Stimulated activated CD4-positive, alpha-beta T cell treated with anti-CD3 and anti-CD28 coated beads, Interleukin-15, amount 100 ng/mL, for 48 hours (primary cell): ENCODE measurements at places on chromosomes 3 and 15.

DNA sequence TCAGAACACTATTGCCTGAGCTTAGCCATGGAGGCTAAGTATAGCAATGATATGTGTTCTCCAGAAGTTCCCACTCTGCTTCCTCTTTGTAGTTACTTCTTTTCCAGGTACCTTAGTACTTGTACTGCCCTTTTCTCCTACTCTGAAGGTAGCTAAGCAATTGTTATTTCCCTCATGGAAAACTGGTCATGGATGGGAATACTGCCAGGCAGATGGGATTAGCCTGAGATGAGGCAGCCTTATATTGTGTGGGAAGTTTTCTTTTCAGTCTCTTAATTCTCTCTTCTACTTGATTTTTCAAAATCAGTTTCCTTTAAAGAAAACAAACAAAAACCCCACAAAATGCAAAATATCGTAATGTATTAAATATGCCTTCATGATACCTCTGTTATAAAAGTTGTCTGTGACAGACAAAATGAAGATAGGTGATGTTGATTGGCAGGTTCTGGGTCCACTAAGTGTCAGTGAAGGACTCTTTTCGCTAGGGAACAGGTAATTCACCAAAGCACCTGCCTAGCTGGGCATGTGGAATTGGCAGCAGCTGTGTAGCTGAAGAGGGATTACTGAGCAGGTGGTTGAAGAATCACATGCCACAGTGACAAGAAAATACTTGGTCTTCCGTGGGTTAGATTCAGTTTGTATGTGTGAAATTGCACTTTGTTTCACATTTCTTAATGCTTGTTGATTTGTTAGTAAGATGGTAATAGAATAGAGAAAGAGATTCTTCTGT lies 4.1 kb downstream of the ZNF609 start:
- no peak for DNase-seq

DNA sequence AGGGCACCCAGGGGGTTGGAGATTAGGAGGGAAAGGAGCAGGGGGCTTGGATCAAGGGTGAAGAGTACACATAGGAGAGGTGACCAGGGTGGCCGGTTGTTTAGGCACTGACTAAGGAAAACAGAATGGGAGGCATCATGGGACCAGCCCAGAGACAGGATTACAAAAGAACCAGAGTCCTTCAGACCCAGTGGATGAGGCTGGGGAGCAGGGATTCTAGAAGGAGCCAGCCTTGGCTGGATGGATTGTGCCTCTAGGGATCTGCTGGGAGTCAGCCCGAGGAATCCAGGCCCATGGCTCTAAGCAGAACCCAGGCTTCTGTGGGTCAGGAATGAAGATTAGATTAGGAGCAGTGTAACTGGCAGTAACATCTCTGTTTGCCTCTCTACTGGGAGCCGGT lies 98.6 kb downstream of the ARNT2 start:
- no peak for DNase-seq

DNA sequence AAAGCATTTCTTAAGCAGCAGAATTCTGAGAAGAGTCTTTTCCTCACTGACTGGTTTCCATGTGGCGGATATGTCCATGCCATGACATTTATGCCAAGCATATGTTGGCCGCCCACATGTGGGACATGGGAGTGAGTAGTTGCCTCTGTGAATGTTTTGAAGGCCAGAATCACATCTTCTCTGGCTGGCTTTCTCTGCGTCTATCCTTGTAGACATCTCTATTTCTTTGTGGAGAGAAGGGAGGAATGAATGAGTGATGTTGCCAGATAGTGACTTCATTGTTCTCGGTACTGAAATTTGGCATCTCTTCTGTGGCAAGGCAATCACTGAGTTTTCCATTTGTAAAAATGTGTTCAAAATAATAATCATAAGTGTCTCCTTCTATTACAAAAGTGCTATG lies 316.0 kb downstream of the CLSTN2 start:
- no peak for DNase-seq

DNA sequence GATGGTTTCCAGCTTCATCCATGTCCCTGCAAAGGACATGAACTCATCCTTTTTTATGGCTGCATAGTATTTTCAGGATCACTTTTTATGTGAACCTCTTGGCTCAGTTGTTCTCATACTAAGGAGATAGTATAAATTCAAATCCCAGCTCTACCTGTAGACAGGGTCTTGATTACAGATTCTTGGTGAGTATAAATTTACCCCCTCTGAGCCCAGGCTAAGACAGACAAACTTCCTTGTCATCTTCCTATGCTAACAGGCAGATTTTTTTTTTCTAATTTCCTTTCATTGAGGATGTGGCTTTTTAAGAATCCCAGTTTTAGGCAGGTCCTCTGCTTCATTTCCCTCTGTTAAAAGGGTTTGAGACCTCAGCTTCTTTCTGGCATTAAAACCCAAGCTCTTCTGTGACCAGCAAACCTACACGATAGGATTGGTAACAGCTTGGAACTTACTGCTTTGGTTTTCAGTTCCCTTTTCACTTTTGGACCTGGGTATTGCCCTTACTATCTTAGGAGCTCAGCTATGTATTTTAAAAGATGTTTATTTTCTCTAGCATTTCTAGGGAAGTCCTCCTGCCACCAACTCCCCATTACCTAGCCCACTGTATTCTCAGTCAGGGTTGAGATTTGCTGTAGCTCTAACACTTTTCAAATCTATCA lies 72.5 kb downstream of the VPS8 start:
- no peak for DNase-seq

- no peak for DNase-seq
Observed at GRCh38 chr3:149368674-149369497, 8.6 kb downstream of the TM4SF1 start.

DNA sequence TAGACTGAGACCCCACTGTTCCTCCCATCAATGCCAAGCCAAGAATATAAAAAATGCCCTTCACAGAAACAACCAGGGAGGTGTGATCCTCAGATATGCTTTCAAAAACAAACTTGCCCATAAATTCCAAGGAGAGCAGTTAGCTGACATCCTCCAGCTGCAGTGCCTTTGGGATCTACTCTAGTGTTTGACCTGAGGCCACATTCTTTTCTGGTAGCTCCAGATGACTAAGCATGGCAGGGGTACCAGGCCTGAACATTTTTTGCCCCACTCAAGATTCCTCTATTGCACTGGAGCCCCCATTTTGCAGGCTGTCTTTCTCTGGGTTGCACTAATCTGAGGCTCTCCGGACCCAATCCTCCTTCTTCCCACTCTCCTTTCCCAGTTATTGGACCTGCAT lies 27.9 kb upstream of the ACP3 start:
- DNase-seq, result no peak

DNA sequence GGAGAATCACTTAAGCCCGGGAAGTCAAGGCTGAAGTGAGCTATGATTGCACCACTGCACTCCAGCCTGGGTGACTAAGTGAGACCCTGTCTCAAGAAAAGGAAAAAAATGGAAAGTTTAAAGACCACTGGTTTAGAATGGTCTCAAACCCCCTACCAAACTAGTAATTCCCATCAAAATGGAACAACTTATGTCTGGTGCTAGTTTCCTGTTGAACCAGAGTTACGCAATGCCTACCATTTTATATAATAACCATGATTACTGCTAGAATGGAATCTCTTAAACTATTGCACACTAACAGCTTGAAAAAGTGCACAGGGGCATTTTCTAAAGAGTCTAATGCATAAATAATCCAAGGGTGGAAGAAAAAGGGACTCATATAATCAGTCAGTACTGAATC lies 43.6 kb downstream of the DMXL2 start:
- DNase-seq, result no peak

DNA sequence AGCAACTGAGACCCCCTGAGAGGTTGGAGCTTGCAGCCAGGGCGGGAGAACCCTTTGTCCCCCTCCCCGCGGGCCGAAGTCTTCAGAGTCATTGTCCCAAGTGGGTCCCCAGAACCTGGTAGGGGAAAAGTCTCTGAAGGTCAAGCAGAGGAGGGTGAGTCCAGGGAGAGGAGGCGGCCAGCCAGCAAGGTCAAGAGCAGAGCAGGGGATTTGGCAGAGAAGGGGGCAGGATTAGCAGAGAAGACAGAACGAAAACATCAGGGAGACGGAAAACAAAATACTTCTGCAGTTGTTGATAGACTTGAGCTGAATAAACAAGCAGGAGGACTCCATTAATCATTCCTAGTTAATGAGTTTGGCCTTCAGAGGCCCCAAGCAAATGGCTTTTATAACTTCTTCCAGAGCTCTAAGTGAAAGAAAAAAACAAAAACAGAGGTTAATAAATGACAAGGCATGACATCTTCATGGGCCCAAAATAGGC lies 66.7 kb downstream of the GRIP2 start:
- no peak for DNase-seq

- DNase-seq, result no peak
Observed at GRCh38 chr15:73270366-73271097, 98.2 kb downstream of the HCN4 start.

DNA sequence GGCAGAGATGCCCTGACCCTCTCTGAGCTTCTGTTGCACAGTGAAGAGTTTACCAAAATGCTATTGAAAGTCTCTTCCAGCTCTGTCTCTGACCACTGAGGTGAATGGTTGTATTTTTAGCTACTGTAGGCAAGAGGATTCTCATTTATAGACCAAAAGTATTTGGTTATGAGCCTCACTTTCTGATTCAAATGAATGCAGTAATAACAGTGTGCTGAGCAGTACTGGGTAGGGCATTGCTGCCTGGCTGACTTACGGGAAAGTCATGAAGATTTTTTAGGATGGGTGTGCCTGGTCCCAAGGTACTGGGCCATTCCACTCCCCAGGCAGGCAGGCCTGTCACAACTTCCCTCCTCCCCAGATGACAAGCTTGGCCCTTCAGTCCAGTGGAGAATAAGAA lies 15.5 kb downstream of the PLA1A start:
- DNase-seq, result no peak

DNA sequence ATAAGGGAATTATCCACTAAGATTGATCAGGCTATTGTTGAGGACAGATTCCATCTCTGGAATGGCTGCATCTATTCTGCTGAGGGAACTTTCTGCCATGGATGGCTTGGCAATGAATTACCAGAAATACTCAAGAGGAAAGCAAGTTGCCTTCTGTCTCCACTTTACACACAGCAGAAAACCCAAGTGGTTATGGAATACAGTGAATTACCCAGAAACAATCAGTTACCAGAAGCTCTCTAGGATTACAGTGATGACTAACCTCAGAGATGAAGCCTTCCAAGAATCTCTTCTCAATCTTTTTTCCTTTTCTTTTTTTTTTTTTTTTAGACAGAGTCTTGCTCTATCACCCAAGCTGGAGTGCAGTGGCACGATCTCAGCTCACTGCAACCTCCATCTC lies 183.3 kb downstream of the WDR76 start:
- DNase-seq, result no peak

- DNase-seq, result no peak
Observed at GRCh38 chr15:42184296-42184695, 23.8 kb downstream of the VPS39 start.

GRCh38 chr3:40152482-40153133 lies 156.9 kb upstream of the EIF1B start:
- DNase-seq, result no peak

DNA sequence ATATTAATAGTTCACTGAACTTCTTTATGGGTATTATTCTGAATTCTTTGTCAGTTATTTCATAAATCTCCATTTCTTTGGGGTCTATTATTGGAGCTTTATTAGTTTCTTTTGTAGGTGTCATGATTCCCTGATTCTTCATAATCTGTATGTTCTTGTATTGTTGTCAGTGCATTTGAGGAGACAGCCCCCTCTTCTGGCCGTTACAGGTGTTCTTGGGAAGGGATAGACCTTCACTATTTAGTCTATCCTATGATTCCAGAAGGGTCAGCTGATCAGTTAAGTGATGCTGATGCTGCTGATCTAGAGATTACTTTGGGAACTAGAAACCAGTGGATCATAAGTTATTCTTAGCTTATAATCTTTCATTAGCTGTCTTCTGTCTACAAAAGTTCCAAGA lies 34.9 kb downstream of the TMEM39A start:
- no peak for DNase-seq

GRCh38 chr3:127419182-127419581 lies 131.3 kb upstream of the PRR20G start:
- no peak for DNase-seq

- no peak for DNase-seq
Observed at GRCh38 chr15:57752840-57753239, 46.3 kb downstream of the POLR2M start.

GRCh38 chr15:95512906-95513305 lies 817.6 kb upstream of the NR2F2 start:
- no peak for DNase-seq

- no peak for DNase-seq
Observed at GRCh38 chr3:141849056-141849815, 27.2 kb upstream of the ATP1B3 start.

- no peak for DNase-seq
Observed at GRCh38 chr3:160478338-160478737, 28.8 kb upstream of the TRIM59 start.

- no peak for DNase-seq
Observed at GRCh38 chr15:55124616-55125015, 72.1 kb downstream of the RSL24D1 start.

GRCh38 chr3:47009225-47010110 lies 30.0 kb downstream of the NBEAL2 start:
- DNase-seq, result peak; percentile 59

DNA sequence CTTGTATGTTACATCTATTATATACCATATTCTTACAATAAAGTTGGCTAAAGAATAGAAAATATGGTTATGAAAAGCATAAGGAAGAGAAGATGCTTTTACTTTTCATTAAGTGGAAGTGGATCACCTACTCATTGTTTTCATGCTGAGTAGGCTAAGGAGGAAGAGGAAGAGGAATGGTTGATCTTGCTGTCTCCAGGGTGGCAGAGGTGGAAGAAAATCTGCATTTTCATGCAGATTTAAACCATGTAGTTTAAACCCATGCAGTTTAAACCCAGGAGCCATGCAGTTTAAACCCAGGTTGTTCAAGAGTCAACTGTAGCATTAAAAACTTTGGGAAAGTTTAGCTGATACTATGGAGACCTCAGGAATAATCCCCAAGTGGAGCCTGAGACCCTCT lies 214.8 kb upstream of the NAALADL2 start:
- no peak for DNase-seq

DNA sequence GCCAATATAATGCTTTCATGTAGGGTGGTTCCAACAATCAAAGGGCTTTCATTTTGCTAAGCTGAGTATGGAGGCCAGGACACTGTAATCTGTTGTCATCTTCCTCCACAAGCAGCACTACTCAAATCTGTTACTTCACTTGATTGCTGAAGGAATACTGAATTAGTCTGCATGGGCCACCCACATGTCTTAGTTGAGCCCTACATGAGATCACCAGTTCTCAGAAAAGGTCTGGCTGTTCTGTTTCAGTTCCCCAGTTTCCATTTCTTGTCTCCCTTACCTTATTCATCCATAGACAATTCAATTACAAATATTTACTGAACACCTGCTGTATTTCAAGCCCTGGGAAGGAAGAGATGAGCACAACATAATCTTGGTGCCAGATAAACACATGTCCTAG lies 119.2 kb downstream of the FHIT start:
- DNase-seq, result no peak
